ENCODE measurements at places on chromosomes 4 and X.
A peak's percentile ranks its signal among the peaks of the same experiment; 100 is the strongest.

DNA sequence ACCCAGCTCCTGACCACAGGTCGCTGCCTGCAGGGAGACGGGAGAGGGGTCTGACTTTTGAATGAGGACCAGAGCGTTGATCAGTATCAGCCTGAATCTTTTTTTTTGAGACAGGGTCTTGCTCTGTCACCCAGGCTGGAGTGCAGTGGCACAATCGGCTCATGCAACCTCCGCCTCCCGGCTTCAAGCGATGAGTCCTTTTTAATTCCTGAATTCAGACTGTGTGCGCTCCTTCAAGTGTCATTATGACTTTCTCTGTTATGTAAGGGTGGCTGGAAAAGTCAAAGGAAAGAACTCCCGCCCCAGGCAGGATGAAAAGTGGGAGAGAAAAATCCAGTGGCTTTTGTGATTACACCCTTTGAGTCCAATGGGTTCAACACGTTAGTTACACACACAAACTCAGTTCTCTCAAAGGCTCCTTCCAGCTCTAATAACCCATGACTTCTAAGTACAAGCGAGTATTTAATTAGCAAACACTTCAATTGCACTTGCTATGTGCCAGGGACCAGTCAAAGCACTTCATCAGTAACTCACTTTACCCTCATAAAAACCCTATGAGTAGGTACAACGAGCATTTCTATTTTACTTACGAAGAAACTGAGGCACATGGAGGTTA is 44.4 kb downstream of the PDHA1 start:
- no peak for DNase-seq

DNA sequence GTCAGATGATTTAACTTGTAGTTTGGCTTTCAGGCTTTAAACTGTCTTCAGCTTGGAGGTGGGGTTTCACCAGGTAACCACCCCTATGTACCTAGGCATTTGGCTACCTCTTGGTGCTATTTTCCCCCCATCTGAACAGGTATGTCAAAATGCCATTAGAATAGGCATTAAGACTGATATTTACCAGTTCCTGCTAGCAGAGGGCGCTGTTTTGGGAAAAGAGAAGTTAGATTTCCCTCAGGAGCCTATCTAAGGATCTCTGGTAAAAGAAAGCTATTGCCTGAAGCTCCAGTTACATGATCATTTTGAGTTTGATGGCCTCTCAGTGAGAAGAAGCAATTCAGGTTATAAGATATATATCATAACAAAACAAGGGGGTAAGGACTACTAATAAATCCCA is 879.1 kb downstream of the SH3BGRL start:
- DNase-seq, result no peak

- no peak for DNase-seq
Measured at GRCh38 chr4:177446586-177446985, 4.3 kb upstream of the AGA start.

DNA sequence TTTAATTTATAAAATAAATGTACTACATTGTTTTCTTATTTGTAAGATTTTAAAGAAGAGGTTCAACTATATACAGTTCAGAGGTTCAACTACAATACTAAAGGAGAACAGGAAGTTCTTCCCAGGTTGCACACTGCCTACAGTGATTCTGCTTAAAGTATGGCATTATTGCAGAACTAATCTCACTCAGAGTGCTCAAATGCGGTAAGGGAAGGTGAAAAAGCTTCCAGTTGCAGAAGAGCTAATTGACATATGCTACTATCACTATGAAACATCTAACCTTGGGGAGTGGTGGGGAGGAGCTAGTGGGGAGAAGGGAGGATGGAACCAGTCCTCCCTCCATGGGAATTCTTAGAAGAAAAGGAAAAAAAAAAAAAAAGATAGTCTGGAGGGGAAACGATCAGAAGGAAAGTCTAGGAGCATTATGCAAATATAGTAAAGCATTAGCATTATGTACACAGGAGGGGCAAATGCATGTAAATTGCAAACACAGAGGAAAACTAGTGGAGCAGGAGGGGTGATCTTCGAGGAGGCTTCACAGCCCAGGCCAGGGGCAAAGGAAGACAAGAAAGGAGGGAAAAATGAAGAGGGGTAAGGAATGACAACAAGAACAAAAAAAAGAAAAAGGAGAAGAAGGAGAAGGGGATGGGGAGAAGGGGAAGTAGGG is 32.0 kb upstream of the MMAA start:
- DNase-seq, result no peak

DNA sequence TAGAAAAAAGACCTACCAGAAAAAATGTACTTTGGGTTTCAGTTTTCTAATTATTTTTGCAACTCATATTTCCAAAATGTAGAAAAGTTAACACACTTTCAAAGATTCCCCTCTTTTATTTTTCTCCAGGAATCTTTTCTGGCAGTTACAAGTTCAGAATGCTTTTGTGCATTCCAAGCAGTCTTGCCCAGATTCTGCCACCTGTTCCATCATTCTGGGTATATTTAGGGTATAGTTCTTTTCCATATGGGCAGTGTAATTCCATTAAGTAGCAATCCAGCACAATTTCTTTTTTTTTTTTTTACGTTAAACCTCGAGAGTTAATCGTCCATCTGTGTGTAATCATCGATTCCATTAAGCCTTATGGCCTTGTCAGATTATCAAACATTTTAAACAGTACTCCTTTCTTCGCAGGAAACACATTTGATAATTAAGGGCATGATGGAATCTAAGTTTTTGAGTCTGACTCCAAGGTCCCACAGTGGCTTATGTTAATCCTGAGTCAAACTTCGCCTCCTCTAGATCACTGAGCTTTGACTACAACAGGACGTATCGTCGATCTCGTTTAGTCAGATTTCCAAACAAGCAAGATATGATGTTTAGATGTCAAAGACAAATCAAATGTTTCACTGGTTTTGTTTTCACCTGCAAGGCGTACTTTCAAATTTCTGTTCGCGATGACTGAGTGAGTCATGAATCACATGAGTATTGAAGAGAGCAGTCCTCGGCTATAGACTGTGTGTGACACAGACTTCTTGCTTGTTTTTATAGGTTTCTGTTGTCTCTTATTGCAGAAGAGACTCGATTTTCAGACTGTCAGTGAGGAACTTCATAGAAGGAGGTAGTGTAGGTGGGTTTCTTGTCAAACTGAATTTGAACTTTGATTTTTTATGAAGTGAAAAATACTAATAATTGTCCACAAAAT is 118.9 kb upstream of the GK2 start:
- DNase-seq, result no peak

GRCh38 chr4:92636038-92636806 is 332.5 kb downstream of the GRID2 start:
- DNase-seq, result peak; percentile 21

- DNase-seq, result no peak
Measured at GRCh38 chrX:37076983-37077382, 68.8 kb downstream of the FAM47C start.

DNA sequence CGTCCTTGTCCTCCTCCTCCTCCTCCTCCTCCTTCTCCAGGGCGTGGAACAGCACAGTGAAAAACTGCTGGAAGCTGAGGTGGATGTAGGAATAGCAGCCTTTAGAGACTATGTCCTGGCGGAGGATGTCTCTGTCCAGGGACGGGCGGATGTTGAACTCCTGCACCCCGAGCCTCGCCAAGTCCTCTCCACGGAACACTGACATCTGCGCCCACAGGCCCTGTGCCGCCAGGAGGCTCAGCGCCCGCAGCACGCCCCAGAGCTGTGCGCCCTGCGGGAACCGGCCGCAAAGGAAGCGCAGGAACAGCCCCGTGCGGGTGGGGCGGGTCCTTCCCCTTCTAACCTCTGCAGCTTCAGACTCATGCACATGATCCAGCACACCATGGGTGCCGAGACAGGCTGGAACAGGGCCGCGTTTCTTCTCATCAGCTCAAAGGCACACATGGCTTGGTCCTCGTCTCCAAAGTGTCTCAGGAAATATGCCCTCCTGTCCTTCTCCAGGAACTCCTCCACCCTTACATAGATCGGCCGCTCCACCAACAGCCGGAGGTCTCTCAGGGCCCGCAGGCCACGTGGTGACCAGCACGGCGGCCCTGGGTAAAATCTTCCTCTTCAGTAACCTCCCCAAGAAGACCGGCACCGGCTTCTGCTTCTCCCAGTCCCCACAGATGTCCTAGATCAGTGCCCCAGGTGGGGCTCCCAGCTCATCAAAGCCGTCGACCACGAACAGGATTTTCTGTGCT is 1.2 kb downstream of the NLRP2B start:
- no peak for DNase-seq

GRCh38 chr4:113147498-113148111 is 98.2 kb downstream of the ANK2 start:
- no peak for DNase-seq

GRCh38 chrX:27918799-27919198 is 62.5 kb downstream of the DCAF8L1 start:
- no peak for DNase-seq

DNA sequence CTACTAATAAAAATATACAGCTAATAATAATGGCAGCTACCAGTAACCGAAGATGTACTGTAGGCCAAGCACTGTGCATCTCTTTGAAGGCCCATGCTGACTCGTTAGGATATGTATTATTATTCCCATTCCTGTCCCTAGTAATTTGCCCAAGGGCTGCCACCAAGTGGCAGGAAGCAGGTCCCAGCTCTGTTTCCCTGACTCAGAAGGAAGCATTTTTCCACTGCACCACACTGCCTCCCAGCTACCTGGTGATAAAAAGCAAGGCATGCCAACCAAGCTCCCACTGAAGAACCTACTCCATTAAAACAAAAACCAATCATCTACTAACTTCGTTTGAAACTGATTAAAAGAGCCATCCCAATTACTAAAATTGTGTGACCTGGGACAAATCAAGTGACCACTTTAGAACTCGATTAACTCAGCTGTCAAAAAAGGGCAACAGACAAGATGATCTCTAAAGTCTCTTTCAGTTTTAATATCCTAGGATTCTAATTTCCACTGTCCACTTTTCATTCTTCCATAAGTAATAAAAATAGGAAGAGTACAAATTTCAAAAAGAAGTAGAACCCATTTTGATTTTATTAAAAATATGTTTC is 24.3 kb upstream of the PGM2 start:
- DNase-seq, result peak; percentile 54

DNA sequence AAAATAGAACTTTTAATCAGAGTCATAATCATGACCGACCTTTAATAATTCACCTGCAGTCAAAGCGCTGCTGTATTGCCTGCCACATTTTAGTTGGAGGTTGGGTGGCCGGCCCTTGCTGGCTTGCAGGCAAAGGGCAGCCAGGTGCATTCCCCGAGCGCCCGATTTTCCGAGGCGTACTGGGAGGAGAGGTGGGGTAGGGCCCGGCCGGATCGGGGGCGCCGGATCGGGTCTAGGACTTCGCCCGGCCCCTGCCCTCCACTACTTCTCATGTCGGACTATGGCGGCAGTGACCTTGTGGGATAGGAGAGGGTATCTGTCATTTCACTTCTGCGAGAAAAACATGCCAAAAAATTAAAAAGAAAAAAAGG is 2.5 kb upstream of the RS1 start:
- peak; percentile 19 for DNase-seq

GRCh38 chr4:145755802-145756201 is 75.9 kb downstream of the C4orf51 start:
- no peak for DNase-seq

GRCh38 chr4:186770481-186771175 is 47.0 kb upstream of the FAT1 start:
- DNase-seq, result no peak
